ENCODE measurements at places on chromosomes 11 and 22. TPM values are rescaled to one million over a fixed set of nuclear protein-coding genes. Genes with fewer than 3 reads are reported as not detected.

Gene MMP1
- total RNA-seq: 7.9 TPM

Gene MUC5AC
- total RNA-seq: not detected

Gene OR5B21
- total RNA-seq: not detected

Gene LDHAL6A
- total RNA-seq: not detected

GRCh38 chr11:114082767-114083181 lies 23.3 kb downstream of the ZBTB16 start:
- DNase-seq: no peak

DNA sequence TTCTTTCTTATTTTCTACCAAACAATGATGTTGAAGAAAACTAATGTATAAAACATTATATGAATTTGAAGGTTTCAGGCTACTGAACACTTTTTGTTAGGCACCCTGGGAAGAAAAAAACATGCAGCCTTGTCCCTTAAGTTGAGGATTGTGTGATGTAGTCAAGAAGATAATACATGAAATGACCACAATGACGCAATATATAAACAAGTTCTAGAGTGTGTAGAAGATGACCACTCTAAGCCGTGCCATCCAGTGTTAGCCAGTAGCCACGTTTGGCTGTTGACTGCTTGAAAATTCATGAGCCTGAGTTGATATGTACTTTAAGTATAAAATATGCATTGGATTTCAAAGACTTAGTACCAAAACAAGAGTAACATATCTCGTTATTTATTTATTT lies 16.2 kb downstream of the SWAP70 start:
- DNase-seq: no peak

DNA sequence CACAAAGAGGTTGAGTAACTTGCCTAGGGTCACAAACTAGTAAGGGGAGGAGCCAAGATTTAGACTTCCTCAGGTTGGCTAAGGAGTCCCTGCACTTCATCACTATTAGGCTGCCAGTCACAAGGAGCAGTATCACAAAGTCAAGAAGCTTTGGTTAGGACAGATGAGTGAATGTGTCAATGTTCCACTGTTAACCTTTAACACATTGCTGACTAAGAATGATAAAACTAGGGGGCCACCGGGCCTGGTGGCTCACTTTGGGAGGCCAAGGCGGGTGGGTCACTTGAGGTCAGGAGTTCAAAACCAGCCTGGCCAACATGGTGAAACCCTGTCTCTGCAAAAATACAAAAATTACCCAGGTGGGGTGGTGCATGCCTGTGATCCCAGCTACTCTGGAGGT lies 32.0 kb downstream of the TMEM123 start:
- no peak for DNase-seq

DNA sequence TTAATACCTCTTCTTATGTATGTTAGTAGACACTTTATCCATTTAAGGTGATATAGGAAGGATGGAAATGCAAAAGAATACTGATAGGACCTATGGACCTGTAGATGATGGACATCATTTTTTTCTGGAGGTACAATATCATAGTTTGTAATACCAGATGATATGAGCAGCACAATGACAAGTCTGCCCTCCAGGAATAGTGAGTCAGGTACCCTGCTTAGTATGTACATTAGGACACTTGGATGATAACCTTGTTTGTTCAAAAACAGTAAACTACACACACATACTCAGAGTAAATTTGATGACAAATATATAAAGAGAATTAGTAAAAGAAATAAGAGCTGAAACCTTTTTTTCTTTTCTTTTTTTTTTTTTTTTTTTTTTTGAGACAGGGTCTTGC lies 58.7 kb upstream of the B3GNT6 start:
- no peak for DNase-seq

- DNase-seq: no peak
Observed at GRCh38 chr11:58027341-58027740, 3.4 kb upstream of the OR6Q1 start.

DNA sequence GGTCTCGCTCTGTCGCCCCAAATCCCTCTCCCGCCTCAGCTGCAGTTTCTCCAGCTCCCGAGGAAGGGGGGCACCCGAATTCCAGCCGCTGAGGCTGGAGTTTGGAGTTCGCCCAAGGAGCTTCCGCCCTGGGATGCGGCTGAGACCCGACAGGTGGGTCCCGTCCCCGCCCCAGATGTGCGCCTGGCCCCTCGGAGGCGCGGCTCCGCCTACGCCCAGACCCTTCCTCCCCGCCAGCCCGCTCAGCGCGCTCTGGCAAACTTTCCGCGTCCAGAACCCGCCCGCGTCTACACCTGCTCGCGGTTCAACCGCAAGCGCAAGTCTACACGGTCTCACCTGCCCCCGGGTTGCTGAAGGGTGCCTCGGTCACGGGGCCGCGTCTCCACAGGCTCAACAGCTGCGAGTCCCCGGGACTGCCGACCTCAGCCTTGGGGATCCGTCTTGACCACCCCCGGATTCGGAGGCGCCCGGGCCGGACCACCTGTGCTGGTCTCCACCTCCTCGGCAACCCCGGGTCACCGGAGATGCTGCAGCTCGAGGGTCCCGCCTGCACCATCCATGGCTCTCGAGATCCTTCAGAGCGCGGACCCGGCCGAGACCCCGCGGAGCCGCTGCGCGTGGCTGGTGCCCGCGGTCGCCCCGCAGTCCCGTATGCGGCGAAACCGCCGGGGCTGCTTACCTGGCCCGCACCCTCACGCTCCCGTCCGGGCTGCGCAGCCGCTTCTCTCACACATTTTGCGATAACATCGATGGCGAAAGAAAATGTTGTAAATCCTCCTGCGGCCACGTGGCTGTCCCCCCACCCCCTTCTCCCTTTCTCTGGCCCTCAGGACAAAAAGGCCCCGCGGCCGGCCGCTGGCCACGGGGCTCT lies 63.6 kb downstream of the NFAM1 start:
- DNase-seq: no peak

DNA sequence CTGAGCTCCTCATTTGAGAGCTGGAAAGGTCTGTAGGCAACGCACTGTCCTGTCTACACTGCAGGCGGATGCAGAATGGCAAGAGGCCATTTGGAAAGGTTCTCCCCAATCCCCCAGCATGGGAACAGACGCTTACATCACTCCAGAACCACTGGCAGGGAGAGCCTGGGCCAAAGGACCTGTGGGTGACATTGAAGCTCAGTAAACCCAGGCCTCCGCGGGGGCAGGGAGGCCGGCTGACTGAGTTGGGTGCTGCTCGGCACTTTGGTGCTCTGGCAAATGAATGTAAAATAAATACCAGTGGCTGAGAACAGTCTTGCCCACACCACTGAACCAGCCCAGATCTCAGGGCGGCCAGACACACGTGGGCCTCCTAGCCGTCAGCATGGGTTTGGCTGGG lies 22.4 kb downstream of the TOM1 start:
- no peak for DNase-seq

Data from HT1080 (cell line).